Stimulated activated CD4-positive, alpha-beta T cell treated with anti-CD3 and anti-CD28 coated beads, TNF-alpha, amount 100 ng/mL, for 4 hours (primary cell): ENCODE measurements at places on chromosomes 2 and 18.

DNA sequence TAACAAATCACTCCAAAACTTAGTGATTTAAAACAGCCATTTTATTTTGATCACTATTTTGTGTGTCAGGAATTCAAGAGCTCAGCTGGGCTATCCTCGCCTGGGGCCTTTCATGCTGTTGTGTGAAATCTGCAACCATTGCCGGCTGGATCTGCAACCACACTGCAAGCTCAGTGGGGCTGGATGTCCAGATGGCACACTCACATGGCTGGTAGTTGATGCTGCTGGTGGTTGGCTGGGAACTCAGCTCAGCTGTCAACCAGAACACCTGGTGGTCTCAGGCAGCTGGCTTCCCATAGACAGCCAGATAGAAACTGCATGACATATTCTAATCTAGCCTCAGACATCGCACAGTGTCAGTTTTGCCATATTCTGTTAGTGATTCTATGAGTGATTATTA is 30.6 kb upstream of the AP1S3 start:
- no peak for DNase-seq

GRCh38 chr2:162245061-162245460 is 1.8 kb upstream of the FAP start:
- DNase-seq: no peak

DNA sequence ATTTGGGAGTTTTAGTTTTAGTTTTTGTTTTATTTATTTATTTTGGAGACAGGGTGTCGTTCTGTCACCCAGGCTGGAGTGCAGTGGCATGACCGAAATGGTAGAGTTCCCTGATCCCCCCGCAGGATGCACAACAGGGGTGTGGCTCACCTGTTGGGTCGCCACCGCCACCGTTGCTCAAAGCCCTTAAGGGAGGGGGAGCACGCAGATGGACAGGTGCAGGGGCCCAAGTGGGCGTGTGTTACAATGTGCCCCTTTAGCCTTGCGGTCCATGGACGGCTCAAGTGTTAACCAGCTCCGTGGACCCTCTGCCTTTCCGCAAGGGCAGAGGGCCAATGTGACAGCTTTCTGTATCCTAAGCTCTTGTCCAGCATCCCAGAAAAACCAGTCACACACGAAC is 61.4 kb upstream of the REL start:
- DNase-seq: no peak

DNA sequence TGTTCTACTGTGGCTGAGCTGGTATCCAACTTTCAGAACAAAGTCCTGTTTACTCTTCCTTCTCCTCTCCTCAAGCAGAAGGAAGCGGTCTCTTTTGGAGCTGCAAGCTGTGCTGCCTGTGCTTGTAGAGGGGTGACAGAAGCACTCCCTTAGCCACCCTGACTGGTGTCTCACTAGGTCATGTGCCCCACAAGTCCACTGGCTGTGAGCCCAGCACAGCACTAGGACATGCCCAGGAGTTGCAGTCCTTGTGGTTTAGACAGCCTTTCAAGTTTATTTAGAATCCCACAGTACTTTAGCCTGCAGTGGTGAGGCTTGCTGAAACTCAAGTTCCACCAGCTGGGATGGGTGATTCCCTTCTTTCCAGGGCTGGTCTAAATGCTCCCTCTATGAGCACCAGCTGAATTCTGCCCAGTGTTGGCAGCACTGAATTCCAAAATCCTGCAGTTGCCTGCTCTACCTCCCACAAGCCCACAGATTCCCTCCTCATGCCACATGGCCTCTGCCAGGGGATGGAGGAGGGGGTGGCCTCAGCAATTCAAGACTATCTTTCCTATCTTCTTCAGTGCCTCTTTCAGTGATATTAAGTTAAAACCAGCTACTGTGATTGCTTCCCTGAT is 61.2 kb downstream of the CCDC85A start:
- DNase-seq: no peak

DNA sequence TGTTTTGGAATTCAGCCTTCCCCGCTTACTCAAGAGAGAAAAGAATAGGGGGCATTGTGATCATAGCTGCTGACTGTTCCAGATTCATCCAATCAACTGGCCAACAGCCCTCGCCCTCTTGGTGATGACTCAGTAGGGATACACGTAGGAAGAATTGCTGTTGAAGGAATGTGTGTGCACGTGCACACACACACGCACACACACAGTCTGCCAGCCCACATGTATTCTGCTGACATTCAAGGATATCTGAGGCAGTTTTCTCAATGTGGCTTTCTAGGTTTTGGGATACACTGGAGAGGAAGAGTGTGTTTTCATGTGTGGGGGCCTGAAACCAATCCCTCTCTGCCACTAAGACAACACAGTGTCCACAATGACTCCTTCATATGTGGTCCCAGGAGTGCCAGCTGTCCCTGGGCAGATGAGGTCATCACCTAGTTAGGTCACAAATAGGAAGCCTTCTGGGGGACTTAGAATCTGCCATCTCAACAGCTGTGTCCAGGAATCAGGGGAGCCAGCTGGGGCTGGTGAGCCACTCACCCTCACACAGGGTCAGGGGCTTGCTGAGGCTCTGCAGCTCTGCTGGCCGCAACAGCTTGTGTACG is 352.6 kb downstream of the SS18 start:
- no peak for DNase-seq

GRCh38 chr18:32552421-32553030 is 81.8 kb upstream of the GAREM1 start:
- no peak for DNase-seq

GRCh38 chr2:212153923-212154322 is 384.7 kb downstream of the ERBB4 start:
- no peak for DNase-seq
